ENCODE measurements at places on chromosomes 11 and 22.

DNA sequence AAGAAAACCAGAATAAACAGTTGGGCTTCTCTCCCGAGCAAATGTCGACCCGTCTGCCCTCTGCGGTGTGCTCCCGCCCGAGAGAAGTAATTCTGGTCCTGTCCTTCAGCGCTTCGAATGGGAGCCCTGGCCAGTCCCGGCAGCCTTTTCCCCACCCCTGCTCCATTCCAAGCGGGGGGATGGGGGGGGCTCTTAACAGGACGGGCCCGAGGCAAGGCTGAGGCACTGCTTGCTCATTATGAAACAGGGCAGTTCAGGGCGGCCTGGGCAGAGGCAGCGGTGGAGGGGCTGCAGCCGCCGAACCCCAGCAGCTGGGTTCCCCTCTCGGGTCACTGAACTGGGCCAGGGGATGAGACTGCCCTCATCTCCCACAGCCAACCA, 9.1 kb downstream of the BACE1-AS start:
- H3K4me1 ChIP-seq, result peaks cover 14% of the 10 kb centered on the region
- H3K4me3 ChIP-seq, result no peak overlapping the region
- no peaks in the 10 kb centered on the region for H3K27me3 ChIP-seq
- H3K27ac ChIP-seq, result no peak overlapping the region

GRCh38 chr11:44873537-44873936, 77.1 kb downstream of the TP53I11 start:
- H3K4me3 ChIP-seq, result no peak overlapping the region
- H3K27me3 ChIP-seq, result peaks cover 17% of the 10 kb centered on the region
- H3K27ac ChIP-seq, result no peak overlapping the region
- DNase-seq, result no peak

DNA sequence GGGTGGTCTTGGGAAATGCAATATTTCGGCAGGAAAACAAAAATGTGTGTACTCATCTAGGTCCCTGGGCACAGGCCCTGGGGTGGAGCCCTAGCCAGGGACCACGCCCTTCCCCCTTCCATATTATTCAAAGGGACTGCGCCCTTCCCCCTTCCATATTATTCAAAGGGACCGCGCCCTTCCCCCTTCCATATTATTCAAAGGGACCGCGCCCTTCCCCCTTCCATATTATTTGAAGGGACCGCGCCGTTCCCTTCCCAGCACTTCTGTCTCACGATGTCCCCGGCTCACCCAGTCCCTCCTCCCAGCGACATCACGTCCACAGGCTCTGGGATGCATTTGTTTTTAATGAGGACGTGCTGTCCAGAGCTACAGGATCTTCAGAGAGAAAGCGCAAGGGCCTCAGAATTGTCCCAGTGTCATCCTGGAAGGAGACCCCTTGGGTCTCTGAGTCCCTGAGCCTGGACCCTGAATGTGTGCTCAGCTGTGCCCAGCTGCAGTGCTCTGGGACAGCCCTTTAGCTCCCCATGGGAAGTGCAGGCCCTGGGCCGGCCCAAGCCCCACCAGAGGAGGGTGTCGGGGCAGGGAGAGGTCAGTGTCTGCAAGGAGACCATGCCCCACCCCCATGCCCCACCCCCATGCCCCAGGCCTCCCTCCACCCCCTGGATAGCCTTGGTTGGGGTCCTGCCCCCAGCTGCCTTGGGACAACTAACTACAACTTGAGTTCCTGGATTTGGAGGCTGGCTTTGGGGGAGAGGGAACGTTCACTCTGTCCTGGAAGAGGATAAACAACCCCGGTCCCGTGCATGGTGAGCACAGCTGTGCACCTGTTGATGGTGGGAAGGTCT, 810.0 kb downstream of the BRD1 start:
- no peak overlapping the region for H3K4me3 ChIP-seq
- H3K27me3 ChIP-seq, result no peaks in the 10 kb centered on the region
- no peaks in the 10 kb centered on the region for H3K36me3 ChIP-seq
- no peak for DNase-seq
- no peaks in the 10 kb centered on the region for H3K4me1 ChIP-seq

DNA sequence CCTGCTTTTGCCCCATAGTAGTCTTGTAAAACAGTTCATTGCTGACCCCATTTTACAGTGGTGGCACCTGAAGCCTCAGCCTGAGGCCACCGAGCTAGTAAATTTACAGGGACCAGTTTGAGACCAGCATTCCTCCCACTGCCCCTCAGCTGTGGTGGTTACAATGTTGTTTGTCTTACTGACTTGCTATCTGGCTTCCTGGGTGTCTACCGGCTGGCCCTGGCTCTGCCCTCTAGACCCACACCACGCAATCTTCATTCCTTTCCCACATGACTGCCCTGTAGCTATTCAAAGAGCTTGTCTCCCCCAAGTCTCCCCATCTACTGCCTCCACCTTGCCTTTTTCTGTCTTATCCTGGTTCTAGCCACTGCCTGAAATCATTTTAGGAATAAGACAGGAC, 20.8 kb downstream of the PIK3IP1 start:
- peak; percentile 66 for DNase-seq
- H3K36me3 ChIP-seq, result peaks cover 13% of the 10 kb centered on the region
- H3K4me3 ChIP-seq, result no peak overlapping the region
- H3K27me3 ChIP-seq, result no peaks in the 10 kb centered on the region

DNA sequence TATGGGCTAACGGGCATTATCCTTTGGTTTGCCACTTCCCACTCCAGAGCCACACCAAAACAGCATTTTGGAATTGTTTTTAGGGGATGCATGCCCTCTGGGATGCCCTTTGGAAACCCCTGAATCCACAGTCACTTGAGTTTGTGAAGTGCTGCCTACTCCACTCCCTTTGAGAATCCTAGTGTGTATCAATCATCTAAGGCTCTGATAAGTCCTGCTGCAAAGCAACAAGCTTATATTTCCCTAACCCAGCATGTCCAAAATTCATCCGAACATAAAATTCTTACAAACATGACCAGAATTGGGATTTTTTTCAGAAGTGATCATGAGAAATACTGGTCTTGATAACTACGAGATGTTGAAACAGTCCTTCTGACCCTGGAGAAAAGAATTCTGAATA, 387.9 kb downstream of the MN1 start:
- no peak overlapping the region for H3K4me3 ChIP-seq
- H3K27ac ChIP-seq, result no peak overlapping the region
- no peak for DNase-seq
- H3K4me1 ChIP-seq, result no peaks in the 10 kb centered on the region

DNA sequence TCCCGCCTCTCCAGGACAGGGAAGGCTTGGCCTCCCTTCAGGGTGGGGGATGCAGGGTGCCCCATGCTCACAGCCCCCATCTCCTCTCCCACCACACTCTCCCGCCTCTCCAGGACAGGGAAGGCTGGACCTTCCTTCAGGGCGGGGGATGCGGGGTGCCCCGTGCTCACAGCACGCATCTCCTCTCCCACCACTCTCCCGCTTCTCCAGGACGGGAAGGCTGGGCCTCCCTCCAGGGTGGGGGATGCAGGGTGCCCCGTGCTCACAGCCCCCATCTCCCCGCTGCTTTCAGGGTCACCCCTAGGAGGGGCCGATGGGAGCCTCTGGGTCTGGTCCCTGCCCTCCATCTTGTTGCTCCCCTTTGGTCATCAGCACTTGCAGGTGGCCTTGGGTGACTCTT, 348.0 kb downstream of the CTTN start:
- no peaks in the 10 kb centered on the region for H3K36me3 ChIP-seq
- H3K27me3 ChIP-seq, result no peaks in the 10 kb centered on the region
- H3K4me3 ChIP-seq, result no peak overlapping the region
- no peak for DNase-seq
- no peak overlapping the region for H3K27ac ChIP-seq

DNA sequence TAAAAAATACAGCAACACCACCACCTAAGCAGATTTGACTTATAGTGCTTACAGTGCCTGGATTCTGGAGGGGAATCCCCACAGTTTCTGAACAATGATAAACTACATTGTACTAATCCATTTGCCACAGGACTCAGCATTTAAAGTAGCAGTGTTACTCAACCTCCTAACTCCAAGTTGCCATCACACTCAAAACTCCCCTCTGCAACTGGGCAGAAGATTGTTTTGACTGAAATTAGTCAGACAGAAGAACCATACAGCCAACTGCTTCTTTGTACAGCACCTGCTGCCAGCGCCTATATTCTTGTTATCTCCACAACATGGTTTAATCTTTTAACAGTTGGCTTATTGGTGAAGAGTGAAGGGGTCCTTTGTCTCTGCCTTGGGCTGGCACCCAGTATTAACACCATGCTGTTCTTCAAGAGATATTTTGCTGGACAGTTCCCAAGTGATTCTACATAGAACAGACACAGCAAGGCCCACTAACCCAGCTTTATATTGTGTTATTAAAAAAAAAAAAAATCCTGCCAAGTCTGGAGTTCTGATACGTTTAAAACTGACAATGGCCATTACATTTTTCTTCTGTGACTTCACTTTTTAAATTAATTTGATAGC, 273.2 kb downstream of the DCDC1 start:
- H3K4me1 ChIP-seq, result no peaks in the 10 kb centered on the region
- H3K27ac ChIP-seq, result no peak overlapping the region
- H3K36me3 ChIP-seq, result no peaks in the 10 kb centered on the region
- DNase-seq, result no peak
- H3K4me3 ChIP-seq, result no peak overlapping the region

GRCh38 chr11:67287355-67288197, 1.5 kb upstream of the ANKRD13D start:
- H3K36me3 ChIP-seq, result peaks cover 39% of the 10 kb centered on the region
- peaks cover 17% of the 10 kb centered on the region for H3K4me1 ChIP-seq
- DNase-seq, result no peak
- H3K27me3 ChIP-seq, result no peaks in the 10 kb centered on the region
- peak overlapping the region; percentile 83 for H3K4me3 ChIP-seq

DNA sequence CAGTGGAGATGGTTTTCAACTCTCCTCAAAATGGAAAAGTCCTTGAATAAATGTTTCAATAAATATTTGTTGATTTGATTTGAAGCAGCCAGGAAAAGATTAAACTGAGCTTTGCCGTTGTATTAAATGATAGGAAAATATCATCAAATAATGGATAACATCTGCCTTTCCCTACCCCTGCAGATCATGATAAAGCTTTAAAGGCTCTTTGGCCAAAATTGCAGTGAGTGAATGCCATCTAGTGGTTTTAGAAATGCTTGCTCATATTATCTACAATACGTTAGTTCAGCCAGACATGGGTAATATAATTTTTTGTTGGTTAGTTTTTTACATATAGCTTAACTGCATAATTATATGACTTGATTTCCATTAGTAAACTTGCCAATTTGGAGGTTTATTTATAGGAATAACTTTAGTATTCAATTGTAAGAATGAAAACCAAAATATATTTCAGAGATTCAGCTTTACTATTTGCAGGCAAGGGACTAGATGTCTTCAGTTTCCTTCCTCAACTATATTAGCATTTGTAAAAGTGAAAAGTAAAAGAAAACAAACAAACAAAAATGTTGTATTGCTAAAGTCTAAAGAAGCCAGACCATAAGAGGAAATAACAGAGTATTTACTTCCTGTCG, 159.2 kb downstream of the MSANTD4 start:
- no peaks in the 10 kb centered on the region for H3K4me1 ChIP-seq
- no peaks in the 10 kb centered on the region for H3K36me3 ChIP-seq
- peak; percentile 81 for DNase-seq
- H3K4me3 ChIP-seq, result no peak overlapping the region
- no peak overlapping the region for H3K27ac ChIP-seq

DNA sequence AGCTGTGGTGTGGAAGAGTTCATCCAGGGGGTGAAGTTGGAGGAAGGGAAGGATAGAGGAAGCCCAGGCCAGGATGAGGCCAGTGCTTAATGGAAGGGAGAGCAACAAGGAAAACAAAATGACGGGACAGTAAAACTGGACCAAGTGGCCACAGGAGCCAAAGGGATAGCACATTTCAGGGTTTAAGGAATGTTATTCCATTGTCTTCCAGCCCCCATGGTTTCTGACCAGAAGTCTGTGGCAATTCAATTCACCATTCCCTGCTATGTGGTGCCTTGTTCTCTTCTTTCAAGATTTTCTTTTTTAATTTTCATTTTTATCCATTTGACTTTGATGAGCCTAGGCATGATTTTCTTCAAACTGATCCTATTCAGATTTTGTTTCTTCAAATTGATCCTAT, 22.5 kb downstream of the IGF2 start:
- H3K4me1 ChIP-seq, result no peaks in the 10 kb centered on the region
- no peak overlapping the region for H3K4me3 ChIP-seq
- H3K27me3 ChIP-seq, result no peaks in the 10 kb centered on the region
- no peak overlapping the region for H3K27ac ChIP-seq
- no peak for DNase-seq
